Esophagus muscularis mucosa (tissue), 4 donors: ENCODE measurements at places on chromosomes 1 and 21. TPM values are rescaled to one million over a fixed set of nuclear protein-coding genes. Genes with fewer than 3 reads are reported as not detected.

The TSPEAR gene
- total RNA-seq = 0.23 TPM

The NECTIN4 gene
- total RNA-seq = not detected

The DNM3 gene
- 6.4 TPM for total RNA-seq

DNA sequence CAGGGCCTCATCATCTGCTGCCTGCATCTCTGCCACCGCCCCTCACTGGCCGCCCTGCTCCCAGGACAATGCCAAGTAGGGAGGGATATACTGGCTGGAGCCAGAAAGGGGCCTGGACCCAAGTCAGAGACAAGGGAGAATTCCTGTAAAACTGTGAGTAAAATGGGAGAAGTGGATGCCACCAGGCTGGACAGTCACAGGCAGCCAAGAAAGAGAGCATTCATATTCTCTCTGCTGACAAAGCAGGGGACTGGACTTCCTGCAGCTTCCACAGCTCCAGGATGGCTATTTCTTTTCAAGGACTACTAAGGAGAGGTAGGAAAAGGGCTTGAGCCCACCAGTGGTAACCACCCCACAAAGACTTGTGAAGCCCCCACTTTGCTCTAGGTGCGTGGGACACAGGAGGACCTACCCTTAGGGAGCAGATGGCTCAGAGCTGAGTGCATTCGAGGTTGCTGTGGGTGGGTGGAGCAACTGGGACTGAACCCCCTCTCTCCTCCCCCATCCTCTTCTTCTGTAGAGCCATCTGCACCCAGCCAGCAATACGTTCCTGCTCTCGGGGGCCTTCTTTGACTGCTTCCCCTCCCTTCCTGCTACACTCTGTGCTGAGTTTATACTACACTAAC lies 57.5 kb downstream of the GLIS1 start:
- H3K36me3 ChIP-seq = no peaks in the 10 kb centered on the region
- H3K4me1 ChIP-seq = peaks cover 10% of the 10 kb centered on the region
- no peak overlapping the region for H3K4me3 ChIP-seq
- no peak for DNase-seq

The TMEM269 gene
- 0.06 TPM for total RNA-seq

DNA sequence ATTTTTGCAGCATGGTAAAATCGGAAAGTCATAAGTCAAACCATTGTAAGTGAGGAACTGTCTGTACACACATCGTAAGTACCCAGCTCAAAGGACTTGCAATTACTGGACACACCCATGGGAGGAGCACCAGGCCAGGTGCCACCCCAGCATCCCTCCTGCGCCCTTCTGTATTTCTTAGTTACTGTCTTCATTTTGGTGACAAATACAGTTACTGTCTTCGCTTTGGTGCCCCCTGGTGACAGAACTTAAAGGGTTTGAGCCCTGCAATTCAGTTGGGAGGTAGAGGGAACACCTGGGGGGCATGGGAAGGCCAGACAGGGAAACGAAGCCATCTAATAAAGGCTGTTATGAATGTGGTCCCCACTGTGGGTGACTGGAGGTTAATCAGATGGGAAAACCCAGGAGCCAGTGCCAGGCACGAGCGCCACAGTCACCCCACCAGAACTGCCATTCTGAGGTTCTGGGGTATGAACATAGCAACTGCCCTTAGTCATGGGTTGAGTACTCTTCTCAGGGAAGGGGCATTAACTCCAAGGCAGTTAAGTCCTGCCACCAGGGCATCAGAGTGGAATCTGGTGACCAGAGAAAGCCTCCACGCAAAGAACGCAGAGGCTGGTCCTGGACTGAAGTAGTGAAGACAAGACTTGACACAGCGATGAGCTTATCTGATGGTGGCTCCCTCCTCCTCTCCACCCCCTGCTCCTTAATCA lies 612.9 kb downstream of the PTPRU start:
- no peak for DNase-seq
- H3K36me3 ChIP-seq = no peaks in the 10 kb centered on the region
- no peaks in the 10 kb centered on the region for H3K4me1 ChIP-seq
- H3K27me3 ChIP-seq = no peaks in the 10 kb centered on the region
- H3K27ac ChIP-seq = no peak overlapping the region
- no peak overlapping the region for H3K4me3 ChIP-seq

The PLPPR5 gene
- total RNA-seq = 0.17 TPM

The ANGPTL3 gene
- total RNA-seq = not detected

The GPR89A gene
- total RNA-seq = 16.4 TPM
